Stimulated activated CD4-positive, alpha-beta T cell treated with anti-CD3 and anti-CD28 coated beads, Interleukin-4, amount 100 ng/mL, for 1 hour (primary cell): ENCODE measurements at places on chromosomes 2 and 18.

DNA sequence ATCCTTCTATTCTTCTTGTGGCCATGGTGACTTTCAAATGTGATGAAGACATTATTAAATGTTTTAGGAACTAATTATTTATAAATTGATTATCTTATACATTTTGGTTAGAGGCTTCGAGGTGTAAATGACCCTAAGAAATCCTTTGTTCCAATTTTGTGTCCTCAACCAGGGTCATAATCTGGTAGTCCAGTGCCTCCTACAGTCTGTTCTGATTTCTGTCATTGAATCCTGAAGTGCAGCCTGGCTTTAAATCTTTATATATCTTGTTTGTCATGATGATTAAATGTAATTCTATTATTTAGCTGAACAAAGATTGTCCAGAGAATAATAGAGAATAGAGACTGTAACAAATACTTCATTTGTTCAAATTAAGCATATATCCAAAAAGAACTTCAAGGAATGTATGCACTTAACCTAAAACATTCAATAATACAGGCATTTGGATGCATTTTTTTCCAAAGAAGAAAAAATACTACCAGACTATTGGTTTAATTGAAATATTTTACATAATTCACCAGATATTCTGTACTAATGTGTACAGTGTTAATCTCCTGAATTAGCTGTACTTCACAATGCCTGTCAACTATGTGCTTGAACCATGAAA is 89.8 kb downstream of the PRPF40A start:
- no peak for DNase-seq

DNA sequence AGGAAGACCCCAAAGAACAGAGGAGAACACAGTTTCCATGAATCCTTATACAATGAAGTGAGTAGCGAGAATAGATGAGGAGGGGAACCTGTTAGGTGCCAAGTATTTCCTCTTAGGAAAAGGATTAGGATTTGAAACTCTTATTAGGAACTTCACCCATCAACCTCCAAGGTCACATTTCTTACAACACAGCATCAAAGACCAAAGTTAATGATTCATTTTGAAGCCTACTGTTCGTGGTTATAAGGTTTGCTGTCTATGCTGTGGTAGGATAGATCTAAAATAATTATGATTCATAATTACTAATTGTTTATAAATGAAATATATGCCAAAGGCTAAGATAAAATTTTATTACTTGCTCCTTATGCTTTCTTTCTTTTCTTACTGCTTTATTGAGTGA is 6.1 kb downstream of the CFAP221 start:
- DNase-seq = no peak

DNA sequence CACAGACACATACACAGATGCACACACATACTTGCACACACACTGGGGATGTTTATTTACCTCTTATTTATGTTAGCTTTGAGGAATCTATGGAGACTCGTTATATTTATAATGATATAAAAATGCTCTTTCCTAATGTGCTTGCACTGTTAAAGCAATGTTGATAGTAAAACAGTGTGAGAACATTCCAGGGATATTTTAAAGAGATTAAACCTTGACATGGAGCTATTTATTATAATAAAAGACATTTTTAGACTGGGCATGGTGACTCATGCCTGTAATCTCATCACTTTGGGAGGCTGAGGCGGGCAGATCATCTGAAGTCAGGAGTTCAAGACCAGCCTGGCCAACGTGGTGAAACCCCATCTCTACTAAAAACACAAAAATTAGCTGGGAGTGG is 557.3 kb upstream of the ZNF804A start:
- DNase-seq = no peak

DNA sequence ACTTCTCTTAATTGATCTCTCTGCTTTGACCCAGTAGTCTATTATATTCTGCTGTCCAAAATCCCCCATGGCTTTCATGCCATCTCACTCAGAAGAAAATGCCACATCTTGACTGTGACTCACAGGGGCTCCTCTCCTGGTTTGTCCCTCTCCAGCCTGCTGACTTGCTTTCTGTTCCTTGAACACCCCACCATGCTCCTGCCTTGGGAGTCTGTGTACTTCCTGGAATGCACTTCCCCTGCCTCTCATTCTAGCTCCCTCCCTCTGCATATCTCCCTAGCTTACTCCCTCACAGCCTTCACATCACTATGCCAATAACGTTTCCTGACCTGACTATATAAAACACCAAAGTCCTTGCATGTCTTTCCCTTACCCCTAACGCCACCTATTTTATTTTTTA is 167.2 kb downstream of the TRIB2 start:
- DNase-seq = no peak

GRCh38 chr2:20585710-20586594 is 64.9 kb downstream of the HS1BP3 start:
- no peak for DNase-seq

GRCh38 chr2:27370026-27370815 is at the start of the genes EIF2B4 and SNX17:
EIF2B4 (minus strand) TSS chr2:27370338; CDS start chr2:27370314, 24 bp downstream.
SNX17 (plus strand) TSS chr2:27370616; CDS start chr2:27370744, 128 bp downstream.
- peak; percentile 99 for DNase-seq

GRCh38 chr18:32764611-32765244 is 8.1 kb downstream of the KLHL14 start:
- DNase-seq = no peak

GRCh38 chr2:72084584-72084976 is 63.1 kb downstream of the CYP26B1 start:
- DNase-seq = no peak

- no peak for DNase-seq
These were observed 844.3 kb downstream of the MBD2 start for GRCh38 chr18:53380063-53380639.

DNA sequence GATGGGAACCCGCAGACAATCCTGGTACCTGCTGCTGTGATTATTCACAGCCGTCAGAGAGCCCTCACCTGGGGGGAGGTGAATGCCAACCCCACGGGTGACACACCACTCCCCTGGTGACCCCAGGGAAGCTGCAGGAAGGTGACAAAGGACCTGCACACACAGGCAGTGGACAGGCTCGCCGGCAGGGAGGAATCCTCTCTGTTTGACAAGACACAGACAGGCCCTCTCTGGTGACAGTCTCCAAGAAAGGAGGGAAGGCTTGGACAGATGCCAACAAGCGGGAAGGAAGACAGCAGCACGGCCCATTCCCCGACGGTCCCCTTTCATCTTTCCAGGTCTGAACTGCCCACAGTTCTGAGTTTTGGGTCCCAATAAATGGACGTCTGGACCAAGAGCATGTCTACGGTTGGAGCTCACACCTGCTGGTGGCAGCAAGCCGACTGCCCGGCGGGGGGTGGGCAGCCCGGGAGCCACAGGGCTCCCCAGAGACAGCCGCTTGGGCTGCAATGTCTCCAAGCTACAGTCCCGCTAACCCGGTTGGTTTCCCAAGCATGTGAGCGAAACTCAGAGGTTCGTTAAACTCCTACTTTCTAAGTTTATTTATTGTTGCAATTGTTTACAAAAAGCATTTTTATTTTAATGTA is 31.8 kb downstream of the HDAC4 start:
- no peak for DNase-seq

DNA sequence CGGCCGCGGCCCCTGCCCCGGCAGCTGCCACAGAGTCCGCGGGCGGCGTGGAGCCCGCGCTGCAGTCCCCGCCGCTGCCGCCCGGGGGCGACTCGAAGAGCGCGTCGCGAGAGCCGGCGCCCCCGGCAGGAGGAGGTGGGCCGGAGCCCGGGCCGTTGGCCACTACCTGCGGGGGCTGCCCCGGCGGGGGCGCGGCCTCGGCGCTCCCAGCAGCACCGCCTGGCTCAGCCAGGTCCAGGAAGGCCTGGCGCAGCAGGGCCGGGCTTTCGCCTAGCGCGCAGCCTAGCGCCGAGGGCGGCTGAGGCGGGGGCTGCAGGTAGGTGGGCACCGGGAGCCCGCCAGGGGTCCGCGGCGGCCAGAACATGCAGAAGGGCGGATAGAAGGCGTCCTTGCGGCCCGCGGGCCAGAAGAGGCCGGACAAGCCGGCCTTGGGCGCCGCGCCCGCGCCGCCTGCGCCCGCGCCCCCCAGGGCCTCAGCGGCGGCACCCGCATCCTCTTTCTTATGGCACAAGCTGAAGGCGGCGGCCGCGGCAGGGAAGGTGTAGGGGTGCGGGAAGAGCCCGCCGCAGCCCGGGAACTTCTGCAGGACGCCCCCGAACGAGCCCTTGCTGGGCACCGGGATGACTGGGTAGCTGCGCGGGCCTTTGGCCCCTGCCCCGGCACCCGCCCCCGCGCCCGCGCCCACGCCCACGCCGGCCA is 3.9 kb downstream of the SKOR2 start:
- DNase-seq = no peak

- DNase-seq = no peak
These were observed 2798.7 kb upstream of the TEKT4 start for GRCh38 chr2:92072461-92073035.

DNA sequence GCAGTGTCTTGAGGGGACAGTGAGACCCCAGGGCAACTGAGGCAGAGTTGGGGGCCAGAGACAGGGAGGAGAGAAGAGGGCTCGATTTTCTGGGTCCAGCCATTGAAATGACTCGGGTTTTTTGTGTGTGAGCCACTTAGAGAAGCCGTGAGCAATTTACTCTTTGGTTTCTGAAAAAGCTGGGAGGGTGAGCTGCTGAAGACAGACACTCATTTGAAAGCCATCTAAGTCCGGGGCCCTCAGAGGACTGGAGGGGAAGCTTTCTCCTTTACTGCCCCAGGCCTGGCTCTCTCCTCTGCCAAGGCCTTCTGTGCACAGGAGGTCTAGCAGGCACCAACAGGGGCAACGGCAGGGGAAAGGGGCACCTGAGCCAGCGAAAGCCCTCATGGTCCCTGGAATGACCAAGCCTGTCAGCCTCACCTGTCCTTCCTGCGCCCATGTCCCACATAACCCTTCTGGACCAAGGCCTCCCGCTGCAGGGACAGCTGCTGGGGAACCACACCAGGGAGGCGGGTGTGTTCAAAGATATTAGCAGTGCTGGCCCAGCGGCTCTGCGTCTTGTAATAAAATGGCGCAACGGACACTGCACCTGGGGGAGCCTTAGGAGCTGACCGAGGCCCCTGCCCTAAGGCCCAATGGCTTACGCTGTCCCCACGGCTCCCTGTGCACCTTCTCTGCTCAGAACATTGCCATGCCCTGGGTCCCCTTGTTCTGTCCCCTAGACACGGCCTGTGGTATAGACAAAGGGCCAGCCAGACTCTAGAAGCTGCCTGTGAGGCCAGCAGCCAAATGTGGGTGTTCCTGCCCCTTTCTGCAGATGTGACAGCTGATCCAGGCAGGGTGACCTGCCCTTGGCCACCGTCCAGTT is 45.8 kb downstream of the HS6ST1 start:
- DNase-seq = no peak

DNA sequence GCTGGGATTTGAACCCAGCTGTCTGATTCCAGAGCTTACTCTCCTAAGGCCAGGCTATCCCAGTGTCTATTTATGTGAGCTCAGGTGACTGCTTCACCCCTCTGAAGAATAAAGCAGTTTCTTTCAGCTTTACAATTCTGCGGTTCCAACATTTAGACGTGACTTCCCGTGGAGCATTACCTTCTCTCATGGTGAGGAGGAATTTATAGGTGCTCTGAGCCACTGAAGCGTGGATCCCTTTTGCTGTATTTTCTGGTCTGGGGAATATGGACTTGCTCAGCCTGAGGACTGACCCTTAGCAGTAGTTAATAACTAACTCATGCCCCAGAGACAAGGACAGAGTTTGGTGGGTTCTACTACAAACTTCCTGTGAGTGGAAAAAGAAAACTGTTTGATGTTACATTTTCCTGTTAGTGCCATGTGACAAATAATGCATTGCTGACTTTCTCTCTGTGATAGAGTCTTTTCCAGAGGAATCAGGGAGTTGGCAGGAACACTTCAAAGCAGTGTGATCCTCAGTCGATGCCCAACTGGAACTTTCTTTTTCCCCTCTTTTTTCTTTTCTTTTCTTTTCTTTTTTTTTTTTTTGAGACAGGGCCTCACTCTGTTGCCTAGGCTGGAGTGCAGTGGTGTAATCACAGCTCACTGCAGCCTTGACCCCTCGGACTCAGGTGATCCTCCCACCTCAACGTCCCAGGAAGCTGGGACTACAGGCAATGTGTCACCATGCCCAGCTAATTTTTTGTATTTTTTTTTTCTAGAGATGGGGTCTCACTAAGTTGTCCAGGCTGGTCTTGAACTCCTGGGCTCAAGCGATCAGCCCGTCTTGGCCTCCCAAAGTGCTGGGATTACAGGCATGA is 21.9 kb downstream of the CASP10 start:
- no peak for DNase-seq

GRCh38 chr2:75007819-75008218 is 49.4 kb downstream of the POLE4 start:
- no peak for DNase-seq

DNA sequence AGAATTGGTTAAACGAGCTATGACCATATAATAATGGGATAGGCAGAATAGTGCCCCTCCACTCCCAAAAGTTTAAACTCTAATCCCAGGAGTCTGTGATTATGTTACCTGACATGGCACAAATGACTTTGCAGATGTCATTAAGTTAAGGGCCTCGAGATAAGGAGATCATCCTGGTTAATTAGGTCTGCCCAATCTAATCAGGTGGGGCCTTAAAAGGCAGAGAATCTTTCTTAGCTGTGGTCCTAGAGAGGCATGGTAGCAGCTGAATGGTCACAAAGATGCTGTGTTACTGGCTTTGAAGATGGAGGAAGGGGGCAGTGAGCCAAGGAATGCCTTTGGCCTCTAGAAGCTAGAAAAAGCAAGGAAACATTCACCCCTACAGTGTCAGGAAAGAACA is 31.1 kb downstream of the TACR1 start:
- no peak for DNase-seq

GRCh38 chr2:228600265-228600664 is 418.8 kb upstream of the SPHKAP start:
- DNase-seq = no peak

DNA sequence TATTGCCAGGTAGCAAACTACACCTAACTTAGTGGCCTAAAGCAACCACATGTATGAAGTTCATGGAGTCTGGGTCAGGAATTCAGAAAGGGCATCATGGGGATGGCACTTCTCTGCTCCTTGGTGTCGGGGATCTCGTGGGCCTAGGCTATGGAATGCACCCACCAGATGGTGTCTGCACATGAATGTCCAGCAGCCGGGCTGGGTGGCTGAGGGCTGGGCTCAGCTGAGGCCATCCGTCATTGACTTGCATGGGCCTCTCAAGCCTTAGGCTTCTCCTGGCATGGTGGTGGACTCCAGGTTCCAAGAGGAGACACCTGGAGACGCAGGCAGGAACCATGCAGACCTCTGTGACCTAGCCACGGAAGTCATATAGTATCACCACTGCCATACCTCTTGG is 26.0 kb upstream of the RPL31 start:
- DNase-seq = no peak

- DNase-seq = no peak
These were observed 12.5 kb downstream of the PRKAG3 start for GRCh38 chr2:218819093-218819492.
